ENCODE measurements at places on chromosomes 3 and 15. TPM values are rescaled to one million over a fixed set of nuclear protein-coding genes. Genes with fewer than 3 reads are reported as not detected.

The METTL6 gene
- 16.5 TPM for total RNA-seq

The NEDD4 gene
- total RNA-seq, result 18.8 TPM

The DUOXA2 gene
- total RNA-seq, result not detected

The CHL1 gene
- not detected for total RNA-seq

The RLBP1 gene
- total RNA-seq, result not detected

The LRRC34 gene
- 1.2 TPM for total RNA-seq

The TMC3 gene
- total RNA-seq, result not detected

The C15orf62 gene
- total RNA-seq, result 0.33 TPM

The FYCO1 gene
- total RNA-seq, result 8.7 TPM

The CHRD gene
- total RNA-seq, result 1.4 TPM

The THBS1 gene
- 61.9 TPM for total RNA-seq

The CFAP100 gene
- not detected for total RNA-seq

The CASR gene
- not detected for total RNA-seq

The IGDCC3 gene
- 0.18 TPM for total RNA-seq

All from Panc1 (cell line).